Smooth muscle cell of the brain vasculature (primary cell): ENCODE measurements at places on chromosomes 16 and 17.

DNA sequence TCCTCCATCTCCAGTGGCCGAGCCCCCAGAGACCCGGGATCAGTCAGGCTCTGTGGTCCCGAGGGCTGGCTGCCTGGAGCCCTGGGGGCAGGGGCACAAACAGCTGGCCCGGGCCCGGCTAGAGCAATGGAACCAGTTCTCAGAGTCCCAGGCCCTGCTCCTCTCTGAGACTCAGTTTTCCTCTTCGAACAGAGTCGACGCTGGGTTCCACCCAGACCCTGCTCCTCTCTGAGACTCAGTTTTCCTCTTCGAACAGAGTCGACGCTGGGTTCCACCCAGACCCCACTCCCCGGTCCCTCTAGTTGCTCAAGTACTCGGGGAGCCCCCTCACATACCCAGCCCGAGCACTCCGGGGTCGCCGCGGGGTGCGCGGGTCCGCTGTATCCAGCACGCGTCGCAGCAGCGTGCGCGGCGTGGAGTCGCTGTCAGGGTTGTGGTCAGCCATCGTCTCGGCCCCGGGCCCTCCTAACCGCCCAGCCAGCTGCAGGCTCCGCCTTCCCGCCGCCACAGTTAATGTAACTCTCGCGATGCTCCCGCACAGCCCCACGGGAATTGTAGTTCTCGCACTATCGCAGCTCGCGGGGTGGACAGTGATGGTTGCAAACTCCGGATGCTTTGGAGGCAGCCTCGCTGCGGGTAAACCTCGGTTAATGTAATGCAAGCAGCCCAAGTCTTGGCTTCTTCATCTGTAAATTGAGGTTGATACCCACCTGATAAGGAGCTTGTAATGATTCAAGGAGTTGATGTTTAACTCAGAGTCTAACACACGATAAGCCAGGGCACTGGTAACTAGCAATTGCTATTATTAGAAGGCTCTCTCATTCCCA, 8.5 kb upstream of the THAP11 start:
- peak; percentile 77 for DNase-seq

DNA sequence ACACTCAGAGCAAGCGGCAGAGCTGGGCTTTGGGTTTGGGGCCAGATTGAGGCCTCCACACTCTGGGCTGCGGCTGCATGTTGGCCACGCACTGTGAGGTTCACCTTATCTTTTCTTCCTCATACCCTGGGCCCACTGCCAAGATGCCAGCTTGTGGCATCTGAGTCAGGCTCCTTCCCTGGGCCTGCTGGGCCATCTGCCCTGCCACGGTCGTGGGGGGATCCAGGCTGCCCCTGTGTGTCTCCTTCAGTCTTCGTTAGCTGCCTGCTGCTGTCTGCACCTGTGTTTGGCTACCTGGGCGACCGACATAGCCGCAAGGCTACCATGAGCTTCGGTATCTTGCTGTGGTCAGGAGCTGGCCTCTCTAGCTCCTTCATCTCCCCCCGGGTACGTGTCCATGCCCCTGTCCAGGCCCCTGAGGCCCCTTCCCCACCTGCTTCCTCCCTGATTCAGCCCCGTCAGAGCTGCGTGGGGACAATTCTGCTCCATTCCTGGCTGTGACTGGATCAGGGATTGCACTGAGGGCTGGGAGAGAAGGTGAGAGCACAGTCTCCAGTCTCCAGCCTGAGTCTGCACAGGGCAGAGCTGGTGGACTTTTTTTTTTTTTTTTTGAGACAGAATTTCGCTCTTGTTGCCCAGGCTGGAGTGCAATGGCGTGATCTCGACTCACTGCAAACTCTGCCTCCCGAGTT, 11.2 kb downstream of the SPNS3 start:
- DNase-seq = no peak

DNA sequence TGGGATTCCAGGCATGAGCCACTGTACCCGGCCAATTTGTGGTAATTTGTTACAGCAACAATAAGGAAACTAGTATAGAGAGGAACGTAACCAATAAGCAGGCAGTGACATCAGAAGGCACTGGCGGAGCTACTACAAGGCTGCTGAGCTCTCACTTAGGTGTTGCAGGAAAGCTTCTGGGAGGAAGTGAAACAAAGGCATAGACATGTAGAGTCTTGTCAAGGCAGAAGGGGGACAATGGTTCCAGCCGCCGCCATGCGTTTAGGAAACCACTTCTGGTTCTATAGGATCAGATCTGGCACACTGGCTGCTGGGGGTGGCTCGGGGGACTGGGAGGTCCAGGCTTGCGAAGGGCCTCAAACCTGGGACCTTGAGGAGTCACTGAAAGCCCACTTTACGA, 9.4 kb upstream of the CPSF4L start:
- no peak for DNase-seq

DNA sequence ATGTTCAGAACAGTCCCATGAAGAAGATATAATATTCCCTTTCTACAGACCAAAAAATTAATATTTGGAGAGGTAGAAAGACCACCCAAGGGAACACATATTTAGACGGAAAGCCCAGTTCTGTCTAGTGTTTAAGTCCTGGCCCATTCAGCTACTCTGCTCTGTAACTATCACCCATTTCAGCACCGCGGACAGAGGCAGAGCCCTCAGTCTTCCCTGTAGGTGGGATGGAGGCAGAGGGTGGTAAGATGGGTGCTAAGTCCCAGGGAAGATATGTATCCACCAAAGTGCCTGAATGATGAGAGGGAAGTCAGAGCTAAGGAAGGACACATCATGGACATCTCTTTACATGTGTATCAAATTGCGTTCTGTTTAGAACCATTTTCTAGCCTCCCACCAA, 27.8 kb upstream of the C16orf78 start:
- no peak for DNase-seq

GRCh38 chr16:50509521-50510341, 38.5 kb upstream of the NKD1 start:
- DNase-seq = no peak

GRCh38 chr17:54870671-54871175, 29.9 kb upstream of the TOM1L1 start:
- DNase-seq = no peak

GRCh38 chr16:17370731-17371285, 100.0 kb downstream of the XYLT1 start:
- no peak for DNase-seq

DNA sequence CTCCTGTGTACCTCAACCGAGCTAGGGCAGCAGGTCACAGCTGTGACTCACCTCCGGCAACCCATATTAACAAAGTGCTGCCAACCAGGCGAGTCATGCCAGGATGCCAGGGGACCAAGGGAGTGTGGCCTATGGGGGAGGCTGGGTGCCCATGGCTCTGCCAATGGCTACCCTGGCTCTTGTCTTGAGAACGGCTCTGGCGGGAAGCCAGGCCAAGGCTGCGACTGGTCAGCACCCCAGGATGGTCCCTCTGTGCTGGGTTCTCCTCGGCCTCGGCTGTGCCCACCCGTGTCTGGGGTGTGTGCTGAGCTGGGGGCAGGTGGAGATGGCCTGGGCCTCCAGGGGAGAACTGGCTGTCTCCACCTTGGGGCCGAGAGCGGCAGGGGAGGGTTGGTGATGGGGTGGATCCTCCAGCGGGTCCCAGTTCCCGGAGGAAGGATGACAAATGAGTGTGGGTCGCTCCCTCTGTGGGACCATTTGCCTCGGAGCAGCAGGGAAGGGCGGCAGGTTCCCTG, 75.8 kb downstream of the MRC2 start:
- no peak for DNase-seq

- no peak for DNase-seq
These were observed 4.0 kb downstream of the AMFR start for GRCh38 chr16:56421313-56421712.

GRCh38 chr16:71631776-71632175, 5.8 kb downstream of the MARVELD3 start:
- DNase-seq = no peak

DNA sequence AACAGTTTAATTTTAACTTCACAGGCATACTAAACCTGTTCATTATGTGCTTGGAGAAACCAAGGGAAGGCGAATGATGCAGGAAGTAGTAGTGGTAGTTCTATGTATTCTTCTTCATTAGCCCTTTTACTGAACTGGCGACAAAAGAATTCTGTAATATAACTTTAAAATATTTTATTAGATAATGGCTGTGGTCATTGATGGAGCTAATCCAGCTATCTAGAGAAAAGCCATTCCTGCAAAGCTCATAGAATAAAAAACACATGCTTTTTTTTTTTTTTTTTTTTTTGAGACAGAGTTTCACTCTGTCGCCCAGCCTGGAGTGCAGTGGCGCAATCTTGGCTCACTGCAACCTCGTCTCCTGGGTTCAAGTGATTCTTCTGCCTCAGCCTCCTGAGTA, 23.5 kb downstream of the TANC2 start:
- no peak for DNase-seq

- no peak for DNase-seq
These were observed 17.1 kb downstream of the MPRIP start for GRCh38 chr17:17059301-17059890.

DNA sequence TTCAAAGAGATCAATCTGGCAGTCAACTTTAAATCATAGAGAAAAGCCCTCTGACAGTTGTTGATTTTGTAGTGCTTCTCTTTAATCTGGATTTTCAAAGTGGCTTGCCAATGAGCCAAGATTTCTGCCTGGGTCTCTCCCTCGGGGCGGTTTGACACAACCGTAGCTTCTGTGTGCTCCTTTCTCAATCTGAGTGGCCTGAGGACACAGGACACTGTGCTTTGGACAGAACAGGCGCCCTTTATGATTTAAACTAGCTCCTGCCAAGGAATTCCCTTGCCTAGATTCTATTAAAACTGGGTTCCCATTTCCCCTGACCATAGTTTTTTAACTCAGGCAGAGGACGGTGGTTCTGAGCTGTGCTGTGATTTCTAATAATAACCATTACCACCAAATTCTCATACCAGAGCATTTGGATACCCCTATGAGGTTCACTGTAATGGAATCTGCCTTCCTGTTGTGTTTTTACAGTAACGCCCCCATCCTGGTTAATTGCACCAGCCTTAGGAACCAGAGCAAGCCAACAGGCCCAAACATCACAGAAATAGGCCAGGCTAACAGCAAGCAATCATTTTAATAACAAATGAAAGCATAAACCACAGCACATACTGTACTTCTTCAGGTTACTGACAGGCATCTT, 4.0 kb downstream of the ZFHX3 start:
- no peak for DNase-seq

- DNase-seq = no peak
These were observed 49.5 kb downstream of the IRX6 start for GRCh38 chr16:55373489-55373832.

DNA sequence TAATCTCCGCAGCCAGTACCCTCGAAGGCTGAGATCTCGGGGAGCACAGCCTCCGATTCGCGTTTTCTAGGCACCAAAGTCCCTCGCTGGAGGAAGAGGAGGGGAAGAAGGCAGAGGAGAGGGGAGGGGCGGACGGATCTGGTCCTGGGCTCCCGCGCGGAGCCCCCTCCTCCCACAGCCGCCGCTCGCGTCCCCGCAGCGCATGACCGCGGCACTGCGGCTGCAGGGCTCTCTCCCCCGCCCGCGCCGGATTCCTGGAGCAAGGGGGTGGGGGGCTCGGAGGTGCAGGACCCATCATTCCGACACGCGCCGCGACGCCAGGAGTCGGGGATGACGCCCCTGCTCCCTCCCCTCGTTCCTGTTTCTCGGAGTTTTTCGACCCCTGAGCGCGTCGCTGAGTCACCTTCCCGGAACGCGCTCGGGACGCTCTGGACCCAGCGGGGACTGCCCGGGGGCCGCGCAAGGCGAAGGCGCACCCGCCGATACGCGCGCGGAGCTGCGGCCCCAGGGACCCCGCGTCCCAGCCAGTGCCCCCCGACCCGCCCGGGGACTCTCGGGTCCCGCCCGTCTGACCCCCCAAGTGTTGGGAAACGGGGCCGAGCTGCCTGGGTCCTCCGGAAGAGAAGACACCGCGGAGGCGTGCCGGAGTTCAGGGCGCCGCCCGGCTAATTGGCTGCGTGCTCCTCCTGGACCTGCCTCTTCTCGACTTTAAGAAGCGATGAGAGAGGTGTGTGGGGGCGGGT, 1.4 kb upstream of the SPHK1 start:
- DNase-seq = no peak

GRCh38 chr17:71959154-71959553, 161.7 kb upstream of the SOX9 start:
- DNase-seq = no peak

DNA sequence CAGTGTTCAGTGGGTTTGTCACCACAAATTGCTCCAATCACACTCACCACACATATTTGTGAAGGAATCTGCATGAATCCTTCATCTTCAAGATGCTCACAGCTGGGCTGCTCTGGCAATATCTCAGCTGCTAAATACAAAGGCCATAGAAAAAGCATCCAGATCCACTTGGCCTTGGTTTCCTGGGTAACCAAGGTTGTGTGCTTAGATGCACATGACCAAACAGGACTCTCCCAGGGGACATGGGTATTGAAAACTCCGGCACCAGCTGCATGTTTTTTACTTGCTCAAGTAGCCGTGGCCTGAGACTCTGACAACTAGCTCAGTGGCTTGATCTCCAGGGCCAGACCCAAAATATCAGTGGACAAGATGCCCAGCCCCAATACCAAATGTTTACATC, 131.3 kb downstream of the CBLN1 start:
- DNase-seq = no peak

GRCh38 chr16:82685526-82685925, 58.8 kb downstream of the CDH13 start:
- no peak for DNase-seq

GRCh38 chr17:52106638-52107261, 51.8 kb downstream of the CA10 start:
- no peak for DNase-seq

GRCh38 chr16:88539652-88540345, 30.4 kb upstream of the ZC3H18 start:
- DNase-seq = no peak

GRCh38 chr16:79110242-79110641, 490.3 kb downstream of the MAF start:
- DNase-seq = no peak

DNA sequence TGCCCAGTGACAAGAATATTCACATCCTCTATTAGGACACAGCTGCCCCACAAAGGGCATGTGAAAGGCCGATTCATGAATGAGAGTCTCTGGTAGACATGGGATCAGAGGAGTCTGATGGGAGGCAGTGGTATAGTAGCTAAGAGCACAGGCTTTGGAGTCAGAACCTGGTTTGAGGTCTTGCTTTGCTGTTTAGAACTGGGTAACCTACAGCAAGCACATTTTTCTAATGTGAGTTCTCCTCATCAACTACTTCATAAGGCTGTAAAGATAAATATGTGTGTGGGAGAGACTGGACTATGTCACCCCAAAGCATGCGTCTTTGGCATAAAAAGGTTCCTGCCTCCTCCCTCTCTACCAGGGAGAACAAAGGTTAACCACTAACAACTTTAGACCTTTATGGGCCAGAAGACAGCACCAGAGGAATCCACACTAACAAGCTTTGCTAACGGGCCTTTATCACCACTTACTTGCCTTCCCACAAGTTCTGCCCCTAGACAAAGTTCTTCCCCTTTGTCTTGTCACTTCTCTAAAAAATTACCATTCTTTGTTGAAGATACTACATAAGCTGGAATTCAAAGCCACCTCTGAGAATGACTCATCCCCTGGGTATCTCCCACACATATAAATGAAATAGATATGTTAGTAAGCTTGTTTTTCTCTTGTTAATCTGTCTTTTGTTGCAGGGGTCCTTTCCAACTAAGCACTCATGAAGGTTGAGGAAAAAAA, 21.1 kb downstream of the CDR2 start:
- DNase-seq = no peak
